Forelimb muscle (tissue), 1 donor: ENCODE measurements at places on chromosomes 3 and 15. TPM values are rescaled to one million over a fixed set of nuclear protein-coding genes. Genes with fewer than 3 reads are reported as not detected.

DNA sequence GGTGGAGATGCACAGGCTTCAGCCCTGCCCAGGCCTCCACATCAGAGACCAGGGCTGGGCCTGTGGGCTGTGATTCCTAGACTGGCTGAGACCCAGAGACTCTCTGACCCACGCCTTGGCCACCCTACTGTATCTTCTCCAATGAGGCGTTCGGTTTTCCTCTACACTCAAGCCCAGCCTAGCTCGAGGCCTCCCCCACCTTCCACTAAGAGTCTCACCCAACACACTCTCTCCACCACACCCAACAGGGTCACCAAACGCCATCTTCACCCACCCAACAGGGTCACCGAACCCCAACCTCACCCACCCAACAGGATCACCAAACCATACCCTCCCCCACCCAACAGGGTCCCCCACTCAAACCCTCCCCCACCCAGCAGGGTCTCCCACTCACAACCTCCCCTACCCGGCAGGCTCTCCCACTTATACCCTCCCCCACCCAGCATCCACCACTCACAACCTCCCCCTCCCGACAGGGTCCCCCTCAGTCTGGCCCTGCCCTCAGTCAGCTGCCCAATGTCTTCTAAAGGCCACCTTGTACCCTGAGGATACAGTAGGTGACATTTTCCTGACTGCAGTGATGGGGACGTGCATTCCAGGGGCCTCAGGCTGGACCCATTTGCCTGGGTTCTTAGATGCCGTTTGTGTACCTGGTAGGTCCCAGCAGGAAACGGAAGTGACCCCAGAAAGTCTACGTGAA is 20.4 kb downstream of the CFAP100 start:
- no peak for DNase-seq

Gene DLL4
- 14.1 TPM for polyA plus RNA-seq

- DNase-seq = no peak
Measured at GRCh38 chr3:33100229-33100628, 3.3 kb upstream of the GLB1 start.

Gene ITPKA
- polyA plus RNA-seq = 0.51 TPM

Gene ITIH3
- 1.2 TPM for polyA plus RNA-seq

Gene NANOGP8
- polyA plus RNA-seq = 0.33 TPM

DNA sequence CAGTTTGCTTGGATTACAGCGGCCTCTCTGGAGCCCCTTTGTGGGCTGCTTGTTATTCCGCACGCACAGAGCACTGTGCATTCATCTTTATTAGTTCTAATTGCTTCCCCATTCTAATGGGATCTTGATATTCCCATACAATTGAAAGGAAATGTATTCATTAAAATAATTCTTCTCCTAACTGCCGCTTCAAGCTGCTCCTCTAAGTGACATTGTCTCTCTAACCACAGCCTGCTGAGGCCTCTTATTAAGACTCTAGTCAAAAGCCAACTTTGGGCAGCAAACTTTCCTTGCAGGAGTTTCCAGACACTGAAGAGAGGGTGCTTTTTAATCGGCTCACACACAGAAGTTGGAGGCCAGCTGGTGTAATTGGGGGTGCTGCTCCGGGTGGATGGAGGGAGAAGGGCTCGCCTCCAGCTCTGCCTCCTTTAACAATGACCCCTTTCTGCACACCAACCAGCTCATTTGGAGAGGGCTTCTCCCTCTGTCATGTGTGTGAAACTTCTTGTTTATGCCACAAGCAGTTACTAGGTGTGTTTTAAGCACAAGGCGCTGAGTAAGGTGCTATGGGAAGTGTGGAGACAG is 5.6 kb upstream of the MAGEF1 start:
- no peak for DNase-seq
